ENCODE measurements at places on chromosomes 1 and 21. TPM values are rescaled to one million over a fixed set of nuclear protein-coding genes. Genes with fewer than 3 reads are reported as not detected.

Gene TRIM58
- total RNA-seq = 0.07 TPM

Gene SERINC2
- 1.3 TPM for total RNA-seq

- no peak for DNase-seq
Measured at GRCh38 chr1:12692967-12693782, 22.7 kb upstream of the AADACL3 start.

GRCh38 chr1:161085165-161085564, 4.2 kb downstream of the NECTIN4 start:
- DNase-seq = no peak

GRCh38 chr1:66415281-66415680, 118.7 kb upstream of the SGIP1 start:
- DNase-seq = no peak

GRCh38 chr1:97441966-97442365, 478.9 kb downstream of the DPYD start:
- no peak for DNase-seq

DNA sequence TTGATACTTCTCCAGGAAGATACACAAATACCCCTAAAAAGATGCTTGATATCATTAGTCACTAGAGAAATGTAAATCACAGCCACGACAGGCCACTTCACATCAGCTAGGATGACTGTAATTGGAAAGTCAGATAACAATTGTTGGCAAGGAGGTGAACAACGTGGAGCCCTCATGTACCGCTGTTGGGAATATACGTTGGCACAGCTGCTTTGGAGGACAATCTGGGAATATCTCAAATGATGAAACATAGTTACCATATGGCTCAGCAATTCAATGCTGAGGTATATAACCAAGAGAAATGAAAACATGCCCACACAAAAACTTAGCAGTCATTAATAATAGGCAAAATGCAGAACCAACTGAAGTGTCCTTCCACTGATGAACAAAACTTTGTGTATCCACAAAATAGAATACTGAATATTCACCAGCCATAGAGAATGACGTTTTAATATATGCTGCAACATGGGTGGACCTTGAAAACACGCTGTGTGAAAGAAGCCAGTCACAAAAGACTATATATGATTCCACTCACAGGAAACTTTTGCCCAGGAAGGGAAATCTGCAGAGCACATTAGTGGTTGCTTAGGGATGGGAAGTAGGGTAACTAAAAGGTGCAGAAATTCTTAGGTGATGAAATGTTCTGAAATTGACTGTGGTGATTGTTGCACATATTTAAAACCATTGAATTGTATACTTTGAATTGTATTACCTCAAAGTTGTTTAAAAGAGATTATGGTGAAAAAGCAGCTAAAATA, 95.4 kb downstream of the AHCTF1 start:
- DNase-seq = no peak

DNA sequence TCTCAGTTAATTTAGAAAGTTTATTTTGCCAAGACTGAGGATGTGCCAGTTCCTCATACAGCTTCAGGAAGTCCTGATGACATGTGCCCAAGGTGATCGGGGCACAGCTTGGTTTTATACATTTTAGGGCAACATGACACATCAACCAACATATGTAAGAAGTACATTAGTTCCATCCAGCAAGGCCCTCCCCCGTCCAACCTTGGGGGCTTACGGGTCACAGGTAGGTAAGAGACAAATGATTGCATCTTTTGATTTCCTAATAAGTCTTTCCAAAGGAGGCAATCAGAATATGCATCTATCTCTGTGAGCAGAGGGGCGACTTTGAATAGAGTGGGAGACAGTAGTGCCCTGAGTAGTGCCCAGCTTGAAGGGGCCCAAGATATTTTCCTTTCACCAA, 19.6 kb upstream of the HAO2 start:
- DNase-seq = no peak

Measured in left ventricle myocardium superior (tissue), 1 donor.